ENCODE measurements at places on chromosomes 16 and 17.

- DNase-seq = no peak
Observed at GRCh38 chr17:6713130-6713917, at the start of gene SLC13A5. SLC13A5 (minus strand) TSS chr17:6713369; CDS start chr17:6713333, 36 bp downstream.

GRCh38 chr17:75751676-75752404, 13.2 kb downstream of the GALK1 start:
- no peak for DNase-seq

DNA sequence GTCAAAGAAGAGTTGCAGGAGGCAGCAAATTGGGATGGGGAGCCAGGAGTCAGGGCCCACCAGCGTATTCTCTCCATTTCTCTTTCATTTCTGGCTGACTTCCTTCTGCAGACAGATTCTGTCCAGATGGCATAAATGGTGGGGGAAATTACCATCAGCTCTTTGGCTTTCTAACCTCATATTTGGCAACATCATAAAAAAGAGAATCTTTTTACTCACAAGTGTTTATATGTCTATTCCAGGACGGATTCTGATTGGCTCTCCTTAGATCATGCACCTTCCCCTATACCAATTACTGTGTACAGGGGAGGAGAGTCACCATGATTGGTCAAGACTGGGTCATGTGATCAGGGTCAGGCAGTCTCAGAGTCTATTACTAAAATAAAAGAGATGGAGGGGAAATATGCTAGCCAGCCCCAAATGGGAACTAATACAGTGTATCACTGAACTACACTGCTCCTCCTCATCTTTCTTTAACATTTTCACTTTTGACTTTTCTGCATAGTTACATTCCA, 537.1 kb upstream of the EEF2KMT start:
- DNase-seq = no peak

DNA sequence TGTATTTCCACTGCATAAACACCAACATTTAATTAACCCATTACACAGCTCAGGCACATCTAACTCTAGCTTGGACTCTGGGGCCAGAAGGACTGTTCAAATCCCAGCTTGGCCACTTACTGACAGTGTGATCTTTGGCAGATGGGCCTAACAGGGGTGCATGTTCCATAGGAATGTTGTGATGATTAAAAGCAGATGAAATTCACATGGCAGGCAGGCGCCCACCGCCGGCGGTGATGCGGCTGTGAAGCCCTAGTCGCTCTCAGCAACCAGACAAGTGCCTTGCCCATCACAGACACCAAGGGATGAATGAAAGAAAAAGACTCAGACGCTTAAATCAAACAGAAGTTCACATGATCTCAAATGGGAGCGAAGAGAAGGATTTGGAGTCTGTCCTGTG, 84.6 kb upstream of the WSB1 start:
- DNase-seq = no peak

DNA sequence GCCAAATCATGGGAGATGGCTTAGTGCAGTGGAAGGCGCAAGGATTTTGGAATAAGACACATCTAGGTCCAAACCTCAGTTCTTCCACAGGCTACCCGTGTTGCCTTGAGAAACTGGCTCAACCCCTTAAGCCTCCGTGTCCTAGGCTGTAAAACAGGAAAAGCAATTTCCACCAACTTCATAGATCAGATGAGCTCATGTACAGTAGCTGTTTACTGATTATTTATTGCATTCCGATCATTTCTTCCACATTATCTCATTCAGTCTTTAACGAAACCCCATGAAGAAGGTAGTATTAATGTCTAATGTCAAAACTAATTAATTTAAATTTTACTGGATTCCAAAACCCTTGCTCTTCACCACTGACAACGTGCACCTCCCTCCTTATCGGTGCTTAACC, 231.6 kb downstream of the GRIN2A start:
- DNase-seq = no peak

DNA sequence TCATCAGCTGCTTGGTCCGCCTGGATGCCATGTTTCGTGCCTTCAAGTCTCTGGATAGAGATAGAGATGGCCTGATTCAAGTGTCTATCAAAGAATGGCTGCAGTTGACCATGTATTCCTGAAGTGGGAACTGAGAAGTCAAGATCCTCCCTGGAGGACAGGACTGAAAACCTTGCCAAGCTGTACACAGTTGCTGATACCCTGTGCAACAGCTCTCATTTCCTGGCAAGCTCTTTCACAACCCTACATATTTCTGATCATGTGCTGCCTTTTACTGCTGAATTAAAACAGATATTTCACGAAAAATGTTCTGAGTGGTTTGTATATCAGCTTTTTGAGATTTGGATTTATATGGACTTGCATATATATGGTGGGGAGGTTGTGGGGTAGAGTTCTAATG, 898 bp downstream of the CAPNS2 start:
- no peak for DNase-seq

All from activated naive CD8-positive, alpha-beta T cell treated with anti-CD3 and anti-CD28 coated beads, Interleukin-2, amount 50 U/mL, for 16 hours (primary cell).